ENCODE measurements at places on chromosomes 6 and 20. TPM values are rescaled to one million over a fixed set of nuclear protein-coding genes. Genes with fewer than 3 reads are reported as not detected.
A peak's percentile ranks its signal among the peaks of the same experiment; 100 is the strongest.

Gene PDE7B
- total RNA-seq, result 4.2 TPM

Gene ECT2L
- total RNA-seq, result not detected

Gene MAS1
- not detected for total RNA-seq

Gene OR12D3
- total RNA-seq, result not detected

Gene TRIM15
- not detected for total RNA-seq

Gene CAPN11
- 1.6 TPM for total RNA-seq

Gene CHMP4B
- 86.6 TPM for total RNA-seq

Gene APCDD1L
- not detected for total RNA-seq

Gene COL19A1
- not detected for total RNA-seq

Gene B3GAT2
- total RNA-seq, result not detected

GRCh38 chr6:48113130-48113529 lies 2.1 kb upstream of the PTCHD4 start:
- no peak for DNase-seq

DNA sequence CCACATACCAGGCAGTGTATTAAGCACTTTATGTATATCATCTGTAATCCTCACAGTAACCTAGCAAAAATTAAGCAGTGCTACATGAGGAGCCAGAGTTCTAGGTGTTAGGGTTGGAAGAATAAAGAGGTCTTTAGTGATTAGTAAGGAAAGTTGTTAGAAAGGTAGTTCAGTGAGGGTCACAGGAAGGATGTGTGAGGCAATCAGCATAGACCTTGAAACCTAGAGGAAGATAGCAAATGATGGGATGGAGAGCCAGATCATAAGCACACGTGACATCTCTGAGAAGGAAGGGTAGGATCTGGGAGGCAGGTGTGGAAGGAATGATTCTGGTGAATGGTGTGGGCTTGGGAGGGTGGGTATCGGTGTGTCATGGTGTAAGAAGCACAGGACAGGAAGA lies 2.2 kb downstream of the KAT14 start:
- DNase-seq, result no peak

DNA sequence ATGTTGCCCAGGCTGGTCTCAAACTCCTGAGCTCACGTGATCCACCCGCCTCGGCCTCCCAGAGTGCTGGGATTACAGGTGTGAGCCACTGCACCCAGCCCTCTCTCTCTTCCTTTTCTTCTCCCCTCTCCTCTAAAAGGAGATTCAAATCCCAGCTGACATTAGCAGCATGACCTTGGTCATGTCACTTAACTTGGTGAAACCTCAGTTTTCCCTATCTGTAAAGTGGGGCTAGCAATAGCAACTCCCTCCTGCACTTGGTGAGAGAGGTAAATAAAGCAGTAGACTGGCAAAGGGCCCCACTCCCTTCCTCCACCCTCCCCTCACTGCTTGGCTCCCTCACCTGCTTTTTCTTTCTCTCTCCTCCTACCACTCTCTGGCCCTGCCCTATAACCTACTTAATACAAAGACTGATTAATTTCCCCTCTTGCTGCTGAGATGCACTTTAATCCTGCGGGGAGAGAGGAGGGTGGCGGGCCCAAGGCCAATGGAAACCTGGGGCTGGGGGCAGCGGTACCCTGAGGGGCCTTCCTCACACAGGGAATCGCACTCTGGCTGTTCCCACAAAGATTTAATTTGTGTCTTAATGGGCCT lies 54.2 kb upstream of the ZFAND3 start:
- no peak for DNase-seq

GRCh38 chr20:62350629-62351422 lies 16.3 kb downstream of the LAMA5 start:
- DNase-seq, result no peak

DNA sequence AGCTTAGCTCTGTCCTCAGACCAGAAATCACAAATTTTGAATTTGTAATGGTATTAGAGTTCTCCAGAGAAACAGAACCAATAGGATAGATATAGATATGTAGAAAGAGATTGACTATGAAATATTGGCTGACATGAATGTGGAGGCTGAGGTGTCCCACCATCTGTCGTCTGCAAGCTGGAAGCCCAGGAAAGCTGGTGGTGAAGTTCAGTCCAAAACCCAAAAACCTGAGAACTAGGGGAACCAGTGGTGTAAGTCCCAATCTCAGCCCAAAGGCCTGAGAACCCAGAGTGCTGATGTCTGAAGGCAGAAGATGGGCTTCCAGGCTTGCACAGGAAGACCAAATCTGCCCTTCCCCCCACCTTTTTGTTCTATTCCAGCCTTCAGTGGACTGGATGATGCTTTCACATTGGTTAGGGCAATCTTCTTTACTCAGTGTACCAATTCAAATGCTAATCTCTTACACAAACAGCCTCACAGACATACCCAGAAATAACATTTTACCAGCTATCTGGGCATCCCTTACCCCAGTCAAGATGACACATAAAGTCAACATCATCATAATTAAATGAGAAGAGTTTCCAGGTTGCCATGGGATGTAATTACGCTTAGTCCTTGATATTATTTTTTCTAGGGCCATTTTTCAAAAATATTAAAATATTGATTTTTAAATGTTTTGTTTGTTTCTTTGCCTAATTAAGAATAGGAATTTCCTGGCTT lies 570.8 kb downstream of the UTRN start:
- DNase-seq, result no peak

GRCh38 chr20:19886661-19887288 lies 128.7 kb downstream of the RIN2 start:
- no peak for DNase-seq

GRCh38 chr6:127288705-127289104 lies 22.0 kb downstream of the RNF146 start:
- no peak for DNase-seq

GRCh38 chr6:37947468-37947867 lies 127.9 kb downstream of the ZFAND3 start:
- no peak for DNase-seq

DNA sequence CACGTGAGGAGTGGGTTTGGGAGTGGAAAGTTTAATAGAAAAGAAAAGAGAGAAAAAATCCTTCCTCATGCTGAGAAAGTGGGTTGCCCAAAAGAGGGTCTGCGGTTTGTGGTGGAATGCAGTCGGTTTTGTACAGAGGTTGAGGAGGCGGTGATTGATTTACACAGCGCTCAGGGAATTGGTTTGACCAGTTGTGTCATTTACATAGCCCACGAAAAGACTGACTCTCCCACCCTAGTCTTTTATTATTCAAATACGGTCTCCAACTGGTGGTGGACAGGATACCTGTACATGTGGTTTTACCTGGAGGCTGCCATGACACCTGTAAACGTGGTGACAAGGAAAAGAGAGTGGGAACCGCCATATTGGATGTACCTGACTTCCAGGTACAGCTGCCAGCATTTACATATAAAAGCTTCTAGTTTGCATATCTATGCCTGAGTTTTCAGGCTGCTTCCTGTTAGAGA lies 42.1 kb downstream of the HLA-DPB1 start:
- no peak for DNase-seq

DNA sequence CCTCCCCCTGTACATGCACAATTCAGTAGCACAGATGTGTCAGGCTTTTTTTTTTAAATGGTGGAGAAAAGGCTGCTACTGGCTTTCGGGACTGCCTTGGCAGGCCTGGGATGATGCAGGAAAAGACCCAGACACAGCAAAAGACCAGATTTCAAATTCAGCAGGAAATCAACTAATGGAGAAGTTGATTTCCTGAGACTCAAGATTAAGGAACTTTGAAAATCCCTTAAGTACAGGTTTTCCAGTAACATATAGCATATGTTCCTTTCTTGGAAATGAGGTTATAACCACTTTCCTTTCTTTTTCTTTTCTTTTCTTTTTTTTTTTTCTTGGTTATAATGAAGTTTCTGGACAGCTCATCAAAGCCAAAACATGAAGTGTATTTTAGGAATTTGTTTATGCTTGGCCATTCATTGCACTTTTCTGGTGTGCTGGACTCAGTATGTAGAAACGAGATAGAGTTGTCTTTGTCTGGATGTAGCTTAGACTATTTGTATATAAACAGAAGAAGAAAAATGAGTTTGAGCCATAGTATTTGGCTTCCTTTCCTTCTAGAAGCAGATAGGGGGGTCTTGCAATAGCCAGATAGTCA lies 119.4 kb downstream of the SASH1 start:
- no peak for DNase-seq

DNA sequence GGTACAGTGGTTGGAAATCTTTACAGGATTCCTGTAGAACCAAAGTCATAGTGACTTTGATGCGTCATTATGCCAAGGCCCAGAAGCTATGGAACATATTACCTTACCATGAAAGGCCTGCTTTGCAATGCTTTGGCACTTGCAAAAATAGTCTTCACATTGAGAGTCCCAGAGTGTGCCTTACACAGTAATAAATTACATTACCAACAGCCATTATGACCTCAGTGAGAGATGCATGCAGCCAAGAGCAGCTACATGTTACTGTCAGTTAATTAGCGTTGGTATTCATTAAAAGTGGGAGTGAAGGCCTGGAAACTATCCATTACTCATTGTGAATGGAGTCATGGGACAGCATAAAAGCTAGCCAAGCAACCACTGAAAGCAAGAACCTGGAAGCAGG lies 39.2 kb upstream of the HDDC2 start:
- DNase-seq, result no peak

- DNase-seq, result no peak
These were observed 15.5 kb upstream of the NPEPL1 start for GRCh38 chr20:58677079-58677604.

GRCh38 chr6:137848672-137849071 lies 18.4 kb upstream of the TNFAIP3 start:
- no peak for DNase-seq

GRCh38 chr6:13048113-13048512 lies 280.2 kb downstream of the TBC1D7 start:
- no peak for DNase-seq

DNA sequence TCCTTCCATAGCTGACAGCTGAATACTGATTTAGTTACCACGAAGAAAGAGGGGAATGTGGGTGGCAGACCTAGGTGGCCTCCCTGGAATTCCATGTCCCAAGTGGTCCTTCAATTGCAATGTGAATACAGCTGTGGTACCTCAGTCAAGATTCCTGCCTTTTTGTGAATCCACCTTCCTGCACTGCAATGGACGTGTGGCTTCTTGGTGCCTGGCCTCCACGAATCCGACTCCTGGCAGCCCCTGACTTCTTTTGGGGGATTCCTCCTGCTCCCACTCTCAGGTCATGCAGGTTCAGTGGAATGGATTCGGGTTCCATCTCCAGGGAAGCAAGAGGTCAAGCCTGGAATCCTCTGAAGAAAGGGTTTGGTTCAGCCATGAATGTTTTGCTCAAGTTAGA lies 117.8 kb downstream of the DACT2 start:
- peak; percentile 29 for DNase-seq

GRCh38 chr6:111789598-111789997 lies 83.7 kb downstream of the FYN start:
- no peak for DNase-seq

GRCh38 chr6:162943369-162943768 lies 215.6 kb downstream of the PACRG start:
- DNase-seq, result no peak

DNA sequence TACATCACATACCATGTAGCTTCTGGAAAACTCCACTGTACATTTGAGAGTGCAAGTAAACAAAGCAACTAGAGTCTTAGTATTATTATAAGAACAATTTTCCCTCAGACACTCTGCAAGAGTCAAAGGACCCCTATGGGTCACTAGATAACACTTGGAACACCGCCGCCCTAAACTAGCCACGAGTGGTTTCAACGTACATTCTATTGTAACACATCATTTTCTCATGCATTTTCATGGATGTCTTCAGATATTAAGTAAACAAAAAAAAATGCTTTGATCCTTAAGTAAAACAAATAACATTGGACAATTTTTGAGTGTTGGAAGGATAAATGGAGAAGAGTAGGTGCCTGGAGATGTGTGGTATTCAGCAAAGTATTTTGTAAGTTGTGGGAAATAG lies 3.2 kb upstream of the RNF146 start:
- DNase-seq, result no peak

- DNase-seq, result peak; percentile 36
These were observed 230.1 kb downstream of the SYNDIG1 start for GRCh38 chr20:24699321-24700165.

GRCh38 chr6:157272866-157273755 lies 50.2 kb downstream of the TMEM242 start:
- no peak for DNase-seq

DNA sequence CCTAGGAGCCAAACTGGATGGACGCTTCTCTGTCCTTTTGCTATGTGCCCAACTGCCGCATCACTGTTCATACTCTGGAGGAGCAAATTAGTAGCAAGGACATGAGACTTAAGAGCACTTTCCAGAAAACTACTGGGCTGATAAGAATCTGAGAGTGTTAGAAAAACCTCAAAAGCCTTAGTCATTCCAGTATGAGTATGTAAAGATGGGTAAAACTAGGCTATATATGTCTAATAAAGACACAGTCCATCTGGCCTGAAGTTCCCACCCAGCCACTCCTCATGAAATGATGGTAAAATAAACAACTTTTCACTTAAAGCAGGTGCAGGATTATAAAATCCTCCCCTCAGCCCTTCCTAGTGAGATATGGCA lies 30.6 kb downstream of the SHLD1 start:
- DNase-seq, result no peak

DNA sequence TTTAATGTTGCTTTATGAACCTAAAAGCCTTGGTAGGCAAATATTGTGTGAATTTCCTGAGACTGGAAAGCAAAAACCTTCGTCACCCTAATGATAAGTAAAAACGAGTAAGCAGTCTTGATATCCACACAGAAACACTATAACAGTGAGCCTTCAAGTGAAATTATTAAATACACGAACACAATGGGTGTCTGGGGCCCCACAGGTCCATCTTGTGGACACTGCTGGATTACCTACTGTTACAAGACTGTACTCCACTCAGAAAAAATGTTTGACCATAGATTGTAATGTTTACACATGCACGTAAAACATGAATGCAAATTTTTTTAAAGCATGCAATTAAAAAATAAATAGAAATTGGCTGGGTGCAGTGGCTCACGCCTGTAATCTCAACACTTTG lies 466.9 kb downstream of the CD83 start:
- DNase-seq, result no peak

GRCh38 chr20:23634985-23635767 lies 2.6 kb downstream of the CST3 start:
- no peak for DNase-seq

DNA sequence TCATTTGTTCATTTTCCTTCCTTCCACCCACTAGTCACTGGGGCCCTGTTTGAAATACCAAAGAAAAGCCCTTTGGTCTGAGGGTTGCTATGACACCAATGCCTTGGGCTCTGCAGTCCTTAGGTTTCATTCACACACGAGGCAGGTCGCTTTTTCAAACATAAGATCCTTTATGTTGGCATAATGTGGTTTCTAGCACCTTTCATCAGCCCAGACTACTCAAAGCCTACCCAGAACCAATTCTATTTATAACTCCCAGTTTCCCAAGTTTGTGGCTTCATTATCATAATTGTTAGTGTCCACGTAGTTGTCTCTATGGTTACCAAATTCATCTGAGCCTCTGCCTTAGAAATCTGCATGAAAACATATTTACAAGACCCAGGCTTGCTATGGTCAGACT lies 6.6 kb upstream of the TP53RK start:
- DNase-seq, result no peak
